ENCODE measurements at places on chromosomes 12 and 14.

DNA sequence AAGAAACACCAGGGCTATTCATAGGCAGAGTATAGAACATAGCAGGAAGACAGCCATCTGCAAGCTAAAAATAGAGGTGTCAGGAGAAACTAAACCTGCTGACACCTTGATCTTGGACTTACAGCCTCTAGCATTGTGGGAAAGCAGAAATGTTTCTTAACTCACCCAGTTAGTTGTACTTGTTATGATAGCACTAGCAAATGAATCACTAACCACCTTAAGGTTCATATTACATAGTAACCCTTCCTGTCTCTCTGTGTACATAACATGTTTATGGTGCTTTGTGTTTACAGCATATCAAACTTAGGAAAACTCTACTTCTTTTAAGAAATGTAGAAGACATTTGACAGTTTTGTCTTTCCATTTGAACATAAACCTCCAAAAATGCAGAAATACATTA lies 1031.3 kb downstream of the FSCB start:
- H3K4me3 ChIP-seq: no peak overlapping the region
- H3K36me3 ChIP-seq: no peaks in the 10 kb centered on the region
- H3K4me1 ChIP-seq: no peaks in the 10 kb centered on the region
- no peak for DNase-seq

DNA sequence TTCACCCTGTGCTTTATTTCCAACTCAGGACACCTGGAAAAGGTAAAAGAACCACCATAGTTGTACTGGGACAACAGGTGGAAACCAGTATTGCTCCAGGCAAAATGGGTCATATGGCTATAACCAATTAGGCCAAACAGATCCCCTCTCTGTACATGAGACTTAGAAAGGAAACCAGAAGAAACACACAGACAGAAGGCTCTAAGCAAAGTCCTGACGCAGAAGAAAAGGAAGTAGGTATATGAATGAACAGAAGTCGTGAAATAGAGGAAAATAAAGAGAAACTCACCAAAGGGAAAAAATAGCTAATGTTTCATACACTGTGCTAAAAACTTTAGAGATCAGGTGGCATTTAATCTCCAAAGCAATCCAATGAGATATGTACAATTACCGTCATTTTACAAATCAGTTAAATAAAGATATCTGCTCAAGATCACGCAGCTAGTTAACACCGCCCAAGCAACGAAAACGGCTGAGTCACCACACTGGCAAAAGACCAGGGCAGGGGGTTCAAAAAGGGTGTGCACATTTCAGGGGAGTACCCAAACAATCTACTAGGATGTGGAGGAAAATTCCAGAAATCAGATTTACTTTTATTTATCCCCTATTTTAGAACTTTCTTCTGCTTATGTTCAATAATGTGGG lies 82.3 kb downstream of the ITPR2 start:
- H3K4me1 ChIP-seq: peaks cover 33% of the 10 kb centered on the region
- no peaks in the 10 kb centered on the region for H3K36me3 ChIP-seq
- no peaks in the 10 kb centered on the region for H3K27me3 ChIP-seq
- no peak for DNase-seq
- no peak overlapping the region for H3K4me3 ChIP-seq

GRCh38 chr14:52694761-52695480 lies 437 bp downstream of the ERO1A start:
- H3K36me3 ChIP-seq: no peaks in the 10 kb centered on the region
- no peaks in the 10 kb centered on the region for H3K27me3 ChIP-seq
- peaks cover 40% of the 10 kb centered on the region for H3K4me1 ChIP-seq
- H3K4me3 ChIP-seq: peak overlapping the region; percentile 98
- peak overlapping the region; percentile 98 for H3K27ac ChIP-seq

- no peak overlapping the region for H3K27ac ChIP-seq
- H3K4me1 ChIP-seq: no peaks in the 10 kb centered on the region
- no peak for DNase-seq
- H3K4me3 ChIP-seq: no peak overlapping the region
- H3K27me3 ChIP-seq: no peaks in the 10 kb centered on the region
These were observed 35.2 kb downstream of the PRIMA1 start for GRCh38 chr14:93752980-93753561.

- H3K27me3 ChIP-seq: no peaks in the 10 kb centered on the region
- peak overlapping the region; percentile 86 for H3K27ac ChIP-seq
- DNase-seq: no peak
- H3K4me1 ChIP-seq: peaks cover 46% of the 10 kb centered on the region
- peak overlapping the region; percentile 38 for H3K4me3 ChIP-seq
These were observed 1178.8 kb downstream of the VRK1 start for GRCh38 chr14:97975962-97976361.

DNA sequence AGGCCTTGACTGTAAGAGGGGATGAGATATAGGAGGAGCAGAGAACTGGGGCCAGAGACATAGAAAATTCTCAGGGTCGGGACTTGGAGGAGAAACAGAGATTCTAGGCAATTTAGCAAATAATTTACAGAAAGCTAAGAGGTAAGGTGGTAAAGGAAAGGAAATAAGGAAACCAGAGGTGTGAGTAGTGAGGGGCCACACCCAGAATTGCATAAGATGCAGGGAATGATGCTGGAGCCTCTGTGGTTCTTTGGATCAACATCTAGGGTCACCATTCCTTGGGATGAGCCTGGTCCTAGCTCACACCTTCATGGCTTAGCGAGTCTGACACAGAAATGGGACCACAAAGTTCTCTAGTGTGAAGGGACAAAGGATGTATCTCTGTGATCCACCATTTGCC lies 949 bp upstream of the SDR9C7 start:
- H3K36me3 ChIP-seq: no peaks in the 10 kb centered on the region
- peaks cover 30% of the 10 kb centered on the region for H3K4me1 ChIP-seq
- H3K27me3 ChIP-seq: no peaks in the 10 kb centered on the region
- DNase-seq: no peak
- H3K4me3 ChIP-seq: no peak overlapping the region

Data from suprapubic skin (tissue), 4 donors.